Activated T-cell treated with anti-CD3 and anti-CD28 coated beads, Interleukin-2, amount 50 U/mL, for 72 hours (primary cell): ENCODE measurements at places on chromosomes 13 and 19.

DNA sequence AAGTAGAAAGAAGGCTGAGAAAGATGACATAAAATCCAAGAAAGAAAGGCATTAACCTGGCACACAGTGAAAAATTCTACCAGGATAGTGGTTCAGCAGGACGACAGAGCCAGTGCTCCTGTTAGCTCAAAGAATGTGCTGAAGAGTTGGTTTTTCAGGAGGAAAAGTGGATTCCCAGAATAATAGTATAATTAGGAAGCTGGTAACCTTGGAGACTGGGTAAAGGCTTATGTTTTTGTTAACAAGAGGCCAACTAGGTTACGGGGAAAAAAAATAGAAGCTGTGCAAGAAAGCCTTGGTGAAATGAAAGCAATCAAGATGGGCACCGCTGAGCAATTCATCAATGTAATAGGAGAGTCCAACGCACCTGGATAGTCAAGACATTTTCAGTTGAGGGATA, 54.7 kb downstream of the SLC15A1 start:
- no peak for DNase-seq

DNA sequence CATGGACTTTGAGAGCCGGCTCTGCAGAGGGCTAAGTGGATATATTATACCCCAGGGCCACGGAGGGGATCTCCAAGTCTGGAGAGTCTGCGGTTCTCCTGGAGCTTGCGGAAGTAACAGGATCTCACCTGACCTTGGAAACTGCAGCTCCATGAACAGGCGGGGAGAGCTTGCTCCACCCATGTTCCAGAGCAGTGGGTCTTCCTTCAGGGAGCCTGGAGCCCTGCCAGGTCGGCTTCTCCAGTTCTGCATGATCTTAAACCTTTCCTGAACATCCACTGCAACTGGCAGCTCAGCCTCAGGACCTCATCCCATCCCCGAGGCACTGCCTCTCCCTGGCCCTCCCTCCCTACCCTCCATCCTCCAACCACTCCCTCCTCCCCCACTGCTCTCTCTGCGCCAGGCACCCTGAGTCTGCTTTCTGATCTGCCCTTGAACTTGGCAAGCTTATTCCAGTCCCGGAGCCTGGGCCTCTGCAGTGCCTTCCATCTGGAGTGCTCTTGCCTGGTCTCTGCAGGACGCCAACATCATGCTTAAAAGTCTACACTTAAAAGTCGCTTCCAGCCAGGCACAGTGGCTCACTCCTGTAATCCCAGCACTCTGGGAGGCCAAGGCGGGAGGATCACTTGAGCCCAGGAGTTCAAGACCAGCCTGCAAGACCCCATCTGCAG, 13.2 kb downstream of the ATCAY start:
- DNase-seq: no peak

DNA sequence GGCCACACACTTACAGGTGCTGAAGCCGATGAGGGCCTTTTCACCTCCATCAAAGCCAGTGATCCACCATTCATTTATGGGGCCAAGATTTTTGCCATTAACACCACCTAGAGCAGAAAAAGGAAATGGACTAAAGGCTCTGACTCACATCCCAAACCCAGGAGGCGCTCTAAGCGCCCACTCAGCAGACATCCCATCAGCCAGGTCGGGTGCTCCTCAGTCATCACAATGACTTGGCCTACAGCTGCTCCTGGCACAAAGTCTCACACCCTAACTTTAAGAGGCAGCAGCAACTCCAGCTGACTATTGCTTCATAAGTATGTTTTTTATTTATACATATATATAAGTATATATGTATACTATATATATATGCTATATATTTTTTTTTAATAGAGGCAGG, 36.1 kb upstream of the EIF3G start:
- no peak for DNase-seq

DNA sequence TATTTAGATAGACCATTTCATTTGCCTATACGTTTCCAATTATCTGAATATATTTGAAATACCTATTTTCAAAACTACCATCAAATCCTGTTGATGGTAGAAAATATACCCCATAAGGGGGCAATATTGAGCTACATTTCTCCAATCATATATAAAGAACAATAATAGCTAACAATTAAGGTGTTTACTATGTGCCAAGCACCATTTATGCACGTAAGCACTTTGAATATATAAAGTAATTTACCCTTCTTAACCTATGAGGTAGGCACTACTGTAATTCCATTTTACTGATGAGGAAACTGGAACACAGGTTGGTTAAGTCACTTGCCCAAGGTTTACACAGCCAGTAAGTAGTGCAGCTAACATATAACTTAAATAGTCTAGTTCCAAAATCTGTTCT, 79.2 kb downstream of the UBL3 start:
- no peak for DNase-seq
